ENCODE measurements at places on chromosomes 3 and 15.
A peak's percentile ranks its signal among the peaks of the same experiment; 100 is the strongest.

DNA sequence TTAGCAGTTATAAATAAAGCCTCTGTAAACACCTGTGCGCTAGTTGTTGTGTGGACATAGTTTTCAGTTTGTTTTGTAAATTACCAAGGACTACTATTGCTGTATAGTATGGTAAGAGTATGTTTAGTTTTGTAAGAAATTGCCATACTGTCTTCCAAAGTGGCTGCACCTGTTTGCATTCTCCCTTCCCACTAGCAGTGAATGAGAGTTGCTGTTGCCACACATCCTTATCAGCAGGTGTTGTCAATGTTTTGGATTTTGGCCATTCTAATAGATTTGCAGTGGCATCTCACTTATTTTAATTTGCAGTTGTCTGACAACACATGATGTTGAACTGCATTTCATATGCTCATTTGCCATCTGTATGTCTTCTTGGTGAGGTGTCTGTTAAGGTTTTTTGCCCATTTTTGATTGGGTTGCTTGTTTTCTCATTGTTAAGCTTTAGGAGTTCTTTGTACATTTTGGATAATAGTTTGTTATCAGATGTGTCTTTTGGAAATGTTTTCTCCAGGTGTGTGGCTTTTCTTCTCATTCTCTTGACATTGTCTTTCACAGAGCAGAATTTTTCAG is 14.9 kb downstream of the TCAIM start:
- DNase-seq: no peak

DNA sequence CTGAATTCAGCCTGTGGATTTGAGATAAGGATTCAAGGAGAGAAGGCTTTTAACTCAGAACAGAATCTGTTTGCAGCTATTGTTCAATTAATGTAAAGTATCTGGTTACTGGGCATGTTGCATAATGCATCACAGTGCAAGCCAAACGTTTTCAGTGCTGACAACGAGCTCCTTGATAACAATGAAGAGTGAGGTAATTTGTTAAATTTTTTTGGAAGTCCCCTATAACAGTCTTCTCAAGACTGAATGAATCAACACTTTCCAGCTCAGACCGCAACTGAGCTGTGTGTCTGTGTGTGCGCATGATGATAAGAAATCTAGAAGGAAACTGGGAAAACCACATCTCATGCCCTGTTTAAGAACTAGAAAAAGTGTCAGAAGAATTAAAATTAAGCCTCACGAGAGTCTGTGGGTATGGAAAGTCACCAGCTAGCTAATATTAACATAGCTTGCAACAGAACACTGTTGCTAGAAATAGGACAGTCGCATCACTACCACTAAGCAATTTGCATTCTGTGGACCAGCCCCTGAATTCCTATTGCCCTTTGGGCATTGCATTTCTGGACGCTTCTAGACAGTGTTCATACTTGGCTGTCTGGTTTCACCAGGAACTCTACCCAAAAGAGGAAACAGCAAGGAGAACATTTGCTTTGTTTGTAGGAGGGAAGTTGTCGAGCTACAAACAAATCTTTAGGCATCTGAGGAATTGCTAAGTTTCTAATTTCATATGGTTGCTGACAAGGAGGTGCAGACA is 43.7 kb upstream of the ATP2C1 start:
- DNase-seq: peak; percentile 61

GRCh38 chr3:65889707-65890099 is 149.0 kb downstream of the MAGI1 start:
- DNase-seq: no peak

GRCh38 chr15:92460023-92460422 is 66.3 kb downstream of the ST8SIA2 start:
- DNase-seq: no peak

- no peak for DNase-seq
Measured at GRCh38 chr3:19539518-19540392, 391.4 kb downstream of the KCNH8 start.

GRCh38 chr3:104596551-104596950 is 770.2 kb upstream of the ALCAM start:
- DNase-seq: peak; percentile 33

GRCh38 chr15:64096668-64097384 is 1.0 kb downstream of the SNX1 start:
- no peak for DNase-seq

DNA sequence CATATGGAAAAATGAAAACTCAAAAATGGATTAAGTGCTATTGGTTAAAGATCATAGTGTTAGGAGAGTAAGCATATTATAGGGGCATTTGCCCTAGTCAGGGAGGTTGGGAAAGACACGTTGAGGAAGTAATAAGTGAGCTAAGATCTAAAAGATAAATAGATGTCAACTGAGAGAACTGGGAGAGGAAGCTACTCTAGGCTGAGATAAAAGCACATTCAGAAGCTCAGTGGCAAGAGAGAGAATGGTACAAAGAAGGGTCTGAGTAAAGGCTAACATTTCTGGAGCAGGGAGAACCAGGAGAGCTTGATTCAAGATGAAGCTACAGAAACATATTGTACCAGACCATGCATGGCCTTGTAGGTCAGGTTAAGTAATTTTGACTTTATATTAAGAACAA is 63.9 kb downstream of the TRPC1 start:
- DNase-seq: no peak

Data from globus pallidus (tissue), 1 donor.